GM23248 (cell line): ENCODE measurements at places on chromosomes 1 and 21.

DNA sequence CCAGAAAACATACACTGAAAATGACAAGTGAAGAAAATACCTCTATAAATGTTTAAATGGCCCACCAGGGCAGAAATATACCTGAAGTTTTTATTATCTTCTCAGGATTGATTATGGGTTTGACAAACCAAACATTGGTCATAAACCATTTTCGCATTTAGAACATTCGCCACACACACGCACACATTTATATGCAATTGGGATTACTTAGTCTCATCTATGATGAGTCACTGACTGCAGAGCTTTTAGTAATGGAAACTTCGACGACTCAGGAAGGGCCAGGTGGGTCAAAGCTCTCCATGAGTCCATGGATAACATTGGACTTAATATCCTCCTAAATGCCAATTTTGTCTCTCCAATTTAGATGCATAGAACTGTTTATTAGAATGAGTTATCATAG, 16.9 kb downstream of the NRDC start:
- DNase-seq: peak; percentile 33

DNA sequence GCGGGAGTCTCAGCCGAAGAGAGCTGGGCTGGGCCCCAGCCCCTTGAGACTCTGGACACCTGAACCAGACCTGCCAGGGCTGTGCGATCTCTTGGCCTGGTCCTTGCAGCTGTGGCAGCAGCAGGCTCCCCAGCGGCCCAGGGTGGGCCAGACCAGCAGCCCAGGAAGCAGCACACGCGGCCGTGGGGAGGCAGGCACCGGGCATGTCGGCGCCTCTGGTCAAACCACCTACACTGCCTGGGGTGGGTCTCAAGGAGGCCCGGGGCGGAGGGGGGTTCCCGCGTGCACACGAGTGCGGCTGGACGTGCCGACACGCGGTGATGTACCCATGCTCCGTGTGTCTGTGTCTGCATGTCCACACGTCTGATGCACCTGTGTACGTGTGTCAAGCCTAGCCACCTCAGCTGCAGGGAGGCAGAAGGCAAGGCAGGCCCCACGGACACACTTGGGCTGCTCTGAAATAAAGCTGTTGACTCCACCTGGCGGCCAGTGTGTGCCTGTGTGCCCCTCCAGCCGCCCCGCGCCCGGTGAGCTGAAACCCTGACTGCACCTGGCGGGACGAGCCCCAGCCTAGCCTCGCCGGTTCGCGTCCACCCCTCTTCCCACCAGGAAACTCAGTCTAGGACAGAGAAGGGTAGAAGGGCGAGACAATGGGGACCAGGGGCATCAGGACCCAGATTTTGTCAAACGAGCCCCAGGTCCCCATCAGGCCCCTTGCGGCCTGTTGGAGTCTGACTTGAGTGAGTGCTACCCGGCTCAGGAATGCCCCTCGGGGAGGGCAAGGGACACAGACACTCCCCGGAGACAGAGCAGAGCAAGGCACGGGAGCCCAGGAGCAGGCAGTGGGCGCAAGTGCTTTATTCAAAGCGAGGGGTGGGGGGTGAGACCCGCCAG, 11.6 kb downstream of the SCNN1D start:
- DNase-seq: peak; percentile 69

DNA sequence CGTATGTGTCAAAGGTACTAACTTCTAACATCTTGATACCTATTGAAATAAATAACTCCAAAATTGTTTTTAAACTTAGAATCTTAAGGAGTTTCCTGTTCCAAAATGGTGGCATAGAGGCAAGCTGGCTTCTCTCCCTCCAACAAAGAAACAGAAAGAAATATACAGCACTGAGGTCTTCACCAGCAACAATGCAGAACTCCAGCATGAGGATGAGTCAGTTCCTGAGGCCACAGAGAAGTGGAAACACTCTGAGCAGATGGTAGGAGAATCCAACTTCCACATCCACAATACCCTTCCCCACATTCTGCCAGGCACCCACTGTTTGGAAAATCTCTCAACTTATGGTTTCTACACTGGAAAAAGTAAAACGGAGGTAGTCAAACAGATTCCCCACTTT, 12.2 kb upstream of the PPIH start:
- DNase-seq: peak; percentile 6

DNA sequence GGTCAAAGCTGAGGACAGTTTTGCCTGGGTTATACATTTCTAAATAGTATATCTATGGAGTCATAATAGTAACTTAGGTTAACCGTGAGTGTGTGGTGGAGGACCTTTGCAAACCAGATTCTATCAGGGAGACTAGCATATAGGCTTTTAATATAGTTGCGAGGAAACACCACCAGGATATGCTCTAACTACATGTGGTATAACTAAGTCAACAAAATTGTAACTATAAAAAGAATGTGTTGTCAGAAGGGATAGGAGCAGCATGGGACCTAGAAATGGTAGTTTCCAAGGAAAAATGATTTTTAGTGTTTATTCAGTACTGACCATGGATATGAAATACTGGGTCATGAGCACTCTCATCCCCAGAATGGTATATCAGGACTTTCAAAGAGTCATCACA, 338.1 kb downstream of the TGFB2 start:
- no peak for DNase-seq

- peak; percentile 32 for DNase-seq
Observed at GRCh38 chr1:109873278-109874175, 37.1 kb upstream of the CSF1 start.

DNA sequence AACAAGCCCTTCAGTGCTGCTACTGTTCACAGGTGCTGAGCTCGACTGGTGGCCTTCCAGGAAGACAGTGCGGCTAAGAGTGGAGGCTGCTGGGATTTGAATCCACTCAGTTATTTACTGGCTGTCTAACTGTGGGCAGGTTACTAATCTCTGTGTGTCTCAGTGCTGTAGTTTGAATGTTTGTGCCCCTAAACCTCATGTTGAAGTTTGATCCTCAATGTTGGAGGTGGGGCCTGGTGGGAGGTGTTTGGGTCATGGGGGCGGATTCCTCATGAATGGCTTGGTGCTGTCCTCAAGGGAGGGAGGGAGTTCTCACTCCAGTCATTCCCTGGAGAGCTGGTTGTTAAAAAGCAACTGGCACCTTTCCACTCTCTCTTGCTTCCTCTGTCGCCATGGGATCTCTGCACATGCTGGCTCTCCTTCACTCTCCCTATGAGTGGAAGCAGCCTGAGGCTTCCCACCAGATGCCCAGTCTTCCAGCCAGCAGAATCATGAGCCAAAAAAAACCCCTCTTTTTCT, 334.8 kb downstream of the RPS6KC1 start:
- DNase-seq: no peak

DNA sequence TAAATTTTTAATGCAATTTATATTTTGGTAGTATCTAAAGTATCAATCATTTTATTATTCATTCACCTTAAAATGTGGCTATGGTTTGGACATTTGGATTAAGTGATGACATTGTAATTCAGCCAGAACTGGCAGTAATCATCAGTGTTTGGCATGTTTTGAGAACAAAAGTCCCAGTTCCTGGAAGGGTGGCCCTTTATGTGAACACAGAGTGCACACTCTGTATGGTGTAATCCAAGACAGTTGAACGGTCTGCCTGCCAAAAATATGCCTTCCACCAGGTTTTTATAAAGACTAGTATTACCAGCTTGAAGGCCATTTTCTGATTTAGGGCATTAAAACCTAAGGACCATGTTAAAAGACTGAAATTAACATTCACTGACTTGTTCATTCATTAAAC, 448.7 kb downstream of the LTN1 start:
- DNase-seq: no peak

- DNase-seq: peak; percentile 63
Observed at GRCh38 chr1:35539824-35540261, 17.4 kb downstream of the KIAA0319L start.

DNA sequence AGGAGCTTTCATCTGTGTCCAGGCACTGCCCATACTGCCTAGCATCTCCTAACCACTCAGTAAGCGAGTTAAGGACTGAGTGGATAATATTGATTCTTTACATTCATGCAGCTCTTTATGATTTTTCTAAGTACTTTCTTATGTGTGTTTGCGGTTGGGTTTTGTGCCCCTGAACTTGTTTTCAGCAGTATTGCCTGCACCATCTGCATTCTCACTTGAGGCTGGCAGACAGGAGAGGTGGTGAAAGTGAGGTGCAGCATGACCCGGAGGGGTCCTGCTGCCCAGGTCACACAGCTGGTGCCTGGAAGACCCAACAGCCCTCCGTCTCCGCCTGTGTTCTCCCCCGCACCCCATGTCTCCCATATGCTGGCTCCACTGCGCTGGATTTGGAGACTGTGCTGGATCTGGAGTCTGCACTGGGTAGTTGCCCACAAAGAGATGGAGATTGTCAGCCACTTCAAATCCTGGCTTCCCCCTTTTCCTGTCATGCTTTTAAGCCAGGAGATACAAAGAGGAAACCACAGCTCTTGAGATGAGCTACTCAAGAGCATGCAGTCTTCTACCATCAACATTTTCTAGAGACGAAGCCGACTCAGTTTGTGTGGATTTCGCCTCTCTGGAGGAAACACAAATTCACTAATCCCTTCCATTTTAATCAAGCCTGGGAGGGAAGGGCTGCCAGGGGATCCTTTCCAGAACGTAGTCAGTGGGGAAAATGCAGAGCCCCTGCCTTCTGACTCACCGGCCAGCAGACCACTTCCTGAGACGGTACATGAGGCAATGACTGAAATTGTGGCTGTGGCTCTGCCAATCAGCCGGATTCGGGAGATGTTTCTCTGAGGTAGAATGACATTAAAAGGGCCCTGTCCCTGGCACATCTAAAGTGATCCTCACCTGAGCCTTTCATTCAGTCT, 71.7 kb upstream of the ANGPTL1 start:
- peak; percentile 70 for DNase-seq

- peak; percentile 28 for DNase-seq
Observed at GRCh38 chr21:39630191-39630591, 17.5 kb downstream of the B3GALT5 start.

DNA sequence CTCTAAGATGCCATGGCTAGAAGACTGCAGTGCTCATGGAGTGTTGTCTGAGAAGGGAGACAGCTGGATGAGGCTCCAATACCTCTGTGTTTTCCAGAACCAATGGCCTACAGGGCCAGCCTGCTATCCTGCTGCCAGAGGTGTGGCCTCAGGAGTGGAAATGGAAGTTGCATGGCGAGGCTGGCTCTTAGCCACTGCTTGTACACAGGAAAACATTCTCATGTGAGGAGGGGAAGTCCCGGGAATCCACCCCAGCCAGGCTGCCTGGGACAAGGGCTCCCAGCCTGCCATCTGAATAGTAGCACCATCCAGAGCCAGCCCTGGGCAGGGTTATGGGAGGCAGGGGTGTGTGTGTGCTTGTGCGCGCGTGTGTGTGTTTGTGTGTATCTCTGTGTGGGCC, 56.5 kb downstream of the SDC3 start:
- peak; percentile 53 for DNase-seq

- DNase-seq: peak; percentile 90
Observed at GRCh38 chr1:86846164-86846647, 67.7 kb downstream of the SELENOF start.

- DNase-seq: no peak
Observed at GRCh38 chr1:116368241-116368640, 4.8 kb upstream of the ATP1A1 start.

- DNase-seq: peak; percentile 79
Observed at GRCh38 chr21:31604591-31605190, 54.8 kb upstream of the SOD1 start.

- no peak for DNase-seq
Observed at GRCh38 chr1:230029244-230029941, 37.6 kb upstream of the GALNT2 start.

DNA sequence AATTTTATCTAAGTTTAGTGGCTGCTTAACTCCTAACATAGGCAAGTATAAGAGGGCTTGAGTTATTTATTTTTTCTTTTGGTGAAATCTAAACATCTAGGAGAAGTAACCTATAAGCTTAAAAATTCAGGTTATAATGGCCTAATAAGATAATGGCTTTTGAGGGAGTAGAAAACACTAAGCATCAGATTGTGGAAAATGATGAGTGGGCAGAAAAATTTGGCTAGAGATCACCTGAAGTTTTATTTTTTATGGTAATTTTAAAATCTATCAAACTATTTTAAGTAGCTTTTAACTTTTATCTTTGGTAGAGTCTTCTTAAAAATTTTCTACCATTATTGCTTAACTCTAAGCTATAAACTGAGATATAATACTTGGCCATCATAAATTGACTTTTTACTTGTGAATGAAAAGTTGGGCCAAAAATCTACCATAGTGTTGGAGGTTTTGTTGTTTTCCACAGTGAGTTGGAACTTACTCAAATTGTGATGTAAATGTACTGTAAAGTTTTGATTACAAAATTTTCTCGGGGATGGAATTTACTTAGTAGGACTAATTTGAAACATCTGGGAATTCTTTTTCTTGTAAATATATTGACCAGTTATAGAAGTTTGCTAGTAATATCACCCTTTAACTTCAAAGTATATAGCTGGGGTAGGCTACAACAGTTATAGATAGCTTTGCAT, 63.9 kb downstream of the USP25 start:
- DNase-seq: peak; percentile 12

DNA sequence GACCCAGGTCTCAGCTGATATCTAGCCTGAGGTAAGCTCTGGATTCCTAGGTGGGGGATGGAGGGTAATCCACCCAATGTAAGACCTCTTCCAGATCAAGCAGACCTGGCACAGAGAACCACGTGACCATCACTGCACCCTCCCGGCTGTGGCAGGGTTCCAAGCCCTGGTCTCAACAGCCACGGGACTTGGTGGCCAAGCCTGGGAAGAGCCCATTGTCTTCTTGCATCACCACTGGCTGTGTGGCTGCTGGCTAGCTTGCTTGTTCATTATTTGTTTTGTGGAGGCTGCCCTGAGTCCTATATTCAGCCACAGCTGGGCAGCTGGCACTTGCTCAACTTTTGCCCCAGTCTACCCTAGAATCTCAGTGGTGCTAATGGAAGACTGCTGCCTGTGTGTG, 24.1 kb upstream of the NFASC start:
- no peak for DNase-seq

GRCh38 chr1:61825393-61825792, 83.1 kb downstream of the PATJ start:
- DNase-seq: no peak

DNA sequence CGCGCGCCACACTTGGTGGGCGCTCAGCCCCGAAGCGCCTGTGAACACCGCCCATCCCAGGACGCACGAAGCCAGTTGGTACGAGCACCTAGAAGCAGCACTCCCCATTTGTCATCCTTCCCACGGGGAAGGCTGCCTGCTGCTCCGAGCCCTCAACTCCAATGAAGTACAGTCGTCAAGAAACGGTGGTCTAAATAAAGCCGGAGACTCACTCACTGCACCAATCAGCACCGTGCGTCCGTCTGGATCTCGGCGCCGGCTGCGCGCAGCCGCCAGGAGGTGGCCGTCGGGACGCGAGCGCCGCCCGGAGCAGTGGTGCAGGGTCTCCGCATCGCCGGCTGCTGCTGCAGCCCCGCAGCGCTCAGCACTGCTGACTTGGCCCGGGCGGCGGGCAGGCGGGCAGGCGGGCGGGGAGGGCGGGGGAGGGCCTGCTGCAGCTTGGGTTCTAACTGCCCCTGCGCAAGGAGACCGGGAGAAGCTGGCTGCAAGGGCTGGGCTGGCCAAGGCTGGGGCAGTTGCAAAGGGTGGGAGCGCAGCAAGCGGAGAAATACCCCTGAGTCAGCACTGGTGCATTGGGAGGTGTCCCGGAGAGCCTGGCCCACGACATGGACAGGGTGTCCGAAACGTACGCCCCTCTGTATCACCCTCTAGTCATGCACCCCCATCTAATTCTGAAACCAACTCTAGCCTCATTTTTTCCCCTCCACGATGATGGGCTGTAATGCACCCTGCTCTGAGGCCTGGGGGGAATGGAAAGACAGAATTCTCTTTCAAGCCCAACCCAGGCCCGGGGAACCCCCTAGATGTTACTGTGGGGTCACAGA, 35.8 kb upstream of the H6PD start:
- peak; percentile 68 for DNase-seq

- no peak for DNase-seq
Observed at GRCh38 chr1:81264976-81265375, 535.8 kb upstream of the ADGRL2 start.

- no peak for DNase-seq
Observed at GRCh38 chr1:93997756-93998155, 88.5 kb upstream of the GCLM start.
